ENCODE measurements at places on chromosomes 2 and 18. TPM values are rescaled to one million over a fixed set of nuclear protein-coding genes. Genes with fewer than 3 reads are reported as not detected.

Gene TMEM247
- total RNA-seq: not detected

Gene NEB
- total RNA-seq: under 0.01 TPM

Gene IL18RAP
- total RNA-seq: not detected

Gene DPP4
- 87.2 TPM for total RNA-seq

Gene SETBP1
- 1.3 TPM for total RNA-seq

Gene ALK
- not detected for total RNA-seq

Gene RAB6D
- not detected for total RNA-seq

Gene LHCGR
- not detected for total RNA-seq

Gene MAPK4
- not detected for total RNA-seq

Gene DSC2
- under 0.01 TPM for total RNA-seq

Gene LCT
- total RNA-seq: under 0.01 TPM

Gene UGT1A4
- total RNA-seq: not detected

Gene FBXO15
- 0.38 TPM for total RNA-seq

Gene FSIP2
- total RNA-seq: under 0.01 TPM

Gene ARL5A
- 82.6 TPM for total RNA-seq

Gene MYOM1
- total RNA-seq: 0.38 TPM

Gene ZEB2
- 45.4 TPM for total RNA-seq

Gene IL18R1
- total RNA-seq: 0.96 TPM

Gene IL36G
- not detected for total RNA-seq

Gene ANKRD30B
- total RNA-seq: 0.96 TPM

Gene CYP27A1
- total RNA-seq: 0.58 TPM
